ENCODE measurements at places on chromosomes 1 and 21.

DNA sequence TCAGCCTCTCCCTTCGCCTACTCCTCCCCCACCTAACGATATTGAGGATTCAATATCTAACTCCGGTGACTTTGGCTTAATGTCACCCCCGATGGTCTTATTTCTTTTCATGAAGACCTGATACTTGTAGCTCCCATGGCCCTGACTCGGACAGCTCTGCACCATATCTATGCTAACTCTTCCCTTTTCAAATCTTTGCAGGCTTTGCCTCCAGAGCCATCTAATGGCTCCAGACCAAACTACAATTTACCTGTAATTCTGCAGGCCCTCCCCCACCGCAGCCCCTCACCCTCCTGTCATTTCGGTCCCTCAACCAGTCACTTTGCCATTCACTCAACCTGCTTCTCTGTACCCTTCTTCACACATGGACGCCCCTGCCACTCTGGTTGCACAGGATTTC, 7.9 kb upstream of the GSTM5 start:
- peak; percentile 43 for DNase-seq

- DNase-seq, result no peak
These were observed 86.8 kb downstream of the TEX35 start for GRCh38 chr1:178599745-178600144.

DNA sequence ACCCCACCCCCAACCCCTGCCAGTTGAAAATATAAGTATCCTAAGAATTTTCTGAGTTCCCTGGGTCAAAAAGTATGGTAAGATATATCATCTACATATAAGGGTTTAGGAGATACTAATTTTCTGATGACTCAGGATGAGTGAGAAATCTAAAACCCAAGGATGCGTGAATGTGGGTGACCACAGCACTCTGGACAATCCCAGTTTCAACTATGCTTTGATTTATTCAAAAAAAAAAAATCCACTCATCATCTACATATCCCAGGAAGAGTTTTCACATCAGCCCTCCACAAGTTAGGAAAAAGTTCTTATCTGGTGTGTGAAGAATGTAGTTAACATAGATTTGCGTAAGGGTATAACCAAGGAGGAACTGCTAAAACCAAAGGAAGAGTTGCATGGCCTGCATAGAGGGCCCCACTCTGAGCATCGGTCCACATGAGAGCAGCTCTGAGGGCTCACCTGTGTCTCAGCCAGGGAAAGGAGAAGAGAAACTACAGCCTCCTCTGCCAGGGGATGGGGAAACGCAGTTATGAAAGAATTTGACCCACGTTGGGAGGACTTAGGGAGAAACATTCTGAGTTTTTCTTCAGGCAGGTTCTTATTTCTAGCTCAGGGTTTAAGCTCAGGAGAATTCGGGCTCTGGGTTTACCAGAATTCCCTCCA, 18.8 kb downstream of the LAMB3 start:
- DNase-seq, result peak; percentile 57

GRCh38 chr21:33069994-33070743, at the start of gene OLIG1:
Gene OLIG1, plus strand, starts transcription at chr21:33070141. Its CDS starts 106 bp downstream, at chr21:33070247.
- DNase-seq, result peak; percentile 35

DNA sequence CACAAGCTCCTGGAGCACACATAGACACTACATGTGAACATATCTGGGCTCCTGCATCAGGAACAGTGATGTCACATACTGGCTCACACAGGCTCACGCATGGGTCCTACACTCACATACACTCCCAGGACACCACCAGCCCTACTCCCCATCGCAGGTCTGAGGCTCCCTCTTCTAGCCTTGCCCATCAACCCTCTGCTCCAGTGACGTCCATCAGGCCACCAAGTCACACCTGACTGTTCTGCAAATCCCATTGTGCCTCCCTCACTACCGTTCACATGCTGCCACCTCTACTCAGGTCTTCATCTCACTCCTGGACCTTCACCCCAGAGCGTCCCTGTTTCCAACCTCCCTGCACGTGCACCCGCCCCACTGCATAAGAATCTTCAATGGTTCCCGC, 18.1 kb downstream of the TFAP2E start:
- DNase-seq, result no peak
